Hematopoietic multipotent progenitor cell treated with erythropoietin and hydrocortisone succinate and interleukin-3 and kit ligand, for 17 days (in vitro differentiated cells): ENCODE measurements at places on chromosomes 7 and 10.
A peak's percentile ranks its signal among the peaks of the same experiment; 100 is the strongest.

- DNase-seq, result no peak
Measured at GRCh38 chr7:20323595-20323994, 7.1 kb upstream of the ITGB8 start.

DNA sequence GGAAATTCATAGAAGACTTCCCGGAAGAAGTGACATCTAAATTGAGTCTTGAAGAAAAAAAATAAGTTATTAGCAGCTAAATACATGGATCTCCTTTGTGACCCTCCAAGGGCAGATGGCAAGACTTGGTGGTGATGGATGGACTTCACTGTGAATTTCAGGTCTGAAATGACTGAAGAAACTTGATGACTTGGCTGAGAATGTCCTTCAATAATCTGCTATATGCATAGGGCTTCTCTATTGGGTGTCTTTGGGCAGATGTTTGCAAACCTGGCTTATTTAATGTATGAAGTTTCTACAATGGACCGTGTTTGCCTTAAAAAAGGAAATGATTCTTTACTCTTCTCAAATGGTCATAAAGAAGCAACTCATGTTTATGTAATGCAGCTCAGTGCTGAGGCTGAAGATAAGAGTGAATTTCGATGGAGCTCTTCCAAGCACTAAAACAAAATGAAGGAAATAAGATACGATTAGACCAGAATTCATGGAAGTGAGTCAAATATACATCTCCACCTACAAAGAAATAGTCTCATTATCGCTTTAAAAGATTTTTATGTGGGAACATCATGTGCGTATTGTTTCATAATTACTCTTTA, 116.6 kb upstream of the WDR11 start:
- no peak for DNase-seq

DNA sequence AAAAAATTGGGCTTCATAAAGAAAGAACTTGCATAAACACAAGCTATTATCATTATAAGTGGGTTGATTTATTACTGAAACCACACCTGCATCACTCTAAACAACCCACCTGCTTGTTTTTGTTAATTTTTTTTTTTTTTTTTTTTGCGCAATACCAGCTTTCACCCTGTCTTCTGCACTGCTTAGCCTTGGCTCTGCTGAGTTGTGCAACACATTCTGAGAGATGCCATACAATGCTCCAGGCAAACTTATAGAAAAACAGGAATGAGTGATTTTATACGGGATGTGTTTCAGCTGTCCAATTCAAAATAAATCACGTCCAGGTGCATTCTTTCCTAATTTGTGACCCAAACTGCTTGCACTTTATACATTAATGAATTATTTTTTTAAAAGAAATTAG, 923.6 kb downstream of the GATA3 start:
- no peak for DNase-seq

GRCh38 chr7:65931685-65932084, 50.3 kb downstream of the GUSB start:
- DNase-seq, result no peak

DNA sequence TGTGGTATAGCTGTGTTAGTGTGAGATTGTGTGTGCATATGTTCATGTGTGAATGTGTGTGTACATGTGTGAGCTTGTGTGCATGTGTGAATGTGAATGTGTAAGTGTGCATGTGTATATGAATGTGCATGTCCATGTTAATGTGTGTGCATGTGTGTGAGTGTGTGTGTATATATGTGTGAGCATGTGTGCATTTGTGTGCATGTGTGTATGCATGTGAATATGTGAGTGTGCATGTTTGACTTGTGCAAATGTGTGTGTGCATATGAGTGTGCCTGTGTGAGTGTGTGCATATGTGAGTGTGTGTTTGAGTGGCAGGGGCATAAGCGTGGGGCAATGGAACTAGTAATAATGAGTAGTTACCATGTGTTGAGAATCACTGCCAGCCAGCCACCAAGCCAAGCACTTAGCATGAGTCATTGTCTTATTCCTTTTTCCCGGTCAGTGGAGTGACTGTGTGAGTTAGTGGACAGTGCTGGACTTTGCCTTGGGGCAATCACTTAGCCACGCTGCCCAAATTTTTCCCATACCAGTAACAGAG, 46.3 kb upstream of the SHH start:
- DNase-seq, result no peak

- DNase-seq, result no peak
Measured at GRCh38 chr10:129717816-129718547, 246.1 kb downstream of the EBF3 start.

- DNase-seq, result no peak
Measured at GRCh38 chr7:11751315-11751714, 80.7 kb downstream of the THSD7A start.

GRCh38 chr7:5687936-5688630, 93.4 kb downstream of the RNF216 start:
- DNase-seq, result no peak

DNA sequence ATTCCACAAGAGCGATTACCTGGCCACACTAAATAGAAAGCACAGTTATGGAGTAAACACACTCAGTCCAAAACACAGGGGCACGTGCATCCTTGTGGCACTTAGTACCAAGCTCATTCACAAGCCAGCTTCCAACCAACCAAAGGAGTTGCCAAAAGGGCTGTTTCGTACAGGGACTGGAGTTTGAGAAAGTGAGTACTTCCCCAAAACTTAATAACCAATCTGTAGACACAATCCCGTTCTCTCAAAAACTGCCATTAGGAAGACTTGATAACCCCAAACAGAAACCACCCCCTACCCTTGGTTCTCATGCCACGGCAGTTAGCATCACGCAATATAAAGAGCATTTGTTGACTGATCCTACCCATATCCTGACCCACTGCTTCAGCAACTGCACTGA, 166.2 kb upstream of the ASAH2 start:
- DNase-seq, result no peak

DNA sequence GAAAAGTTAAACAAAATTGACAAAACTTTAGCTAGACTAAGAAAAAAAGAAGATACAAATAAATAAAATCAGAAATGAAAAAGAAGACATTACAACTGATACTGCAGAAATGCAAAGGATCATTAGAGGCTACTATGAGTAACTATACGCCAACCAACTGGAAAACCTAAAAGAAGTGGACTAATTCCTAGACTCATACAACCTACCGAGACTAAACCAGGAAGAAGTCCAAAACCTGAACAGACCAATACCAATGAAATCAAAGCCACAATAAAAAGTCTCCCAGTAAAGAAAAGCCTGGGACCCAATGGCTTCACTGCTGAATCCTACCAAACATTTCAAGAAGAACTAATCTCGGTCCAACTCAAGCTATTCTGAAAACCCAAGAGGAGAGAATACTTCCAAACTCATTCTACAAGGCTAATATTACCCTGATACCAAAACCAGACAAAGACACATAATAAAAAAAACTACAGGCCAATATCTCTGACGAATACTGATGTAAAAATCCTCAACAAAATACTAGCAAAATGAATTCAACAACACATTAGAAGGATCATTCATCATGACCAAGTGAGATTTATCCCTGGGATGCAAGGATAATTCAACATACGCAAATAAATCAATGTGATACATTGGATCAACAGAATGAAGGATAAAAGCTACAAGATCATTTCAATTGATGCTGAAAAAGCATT, 20.3 kb downstream of the ELAPOR2 start:
- DNase-seq, result no peak

- DNase-seq, result no peak
Measured at GRCh38 chr10:47418321-47418720, 34.2 kb upstream of the ZNF488 start.

- no peak for DNase-seq
Measured at GRCh38 chr10:28367929-28368484, 65.1 kb upstream of the MPP7 start.

DNA sequence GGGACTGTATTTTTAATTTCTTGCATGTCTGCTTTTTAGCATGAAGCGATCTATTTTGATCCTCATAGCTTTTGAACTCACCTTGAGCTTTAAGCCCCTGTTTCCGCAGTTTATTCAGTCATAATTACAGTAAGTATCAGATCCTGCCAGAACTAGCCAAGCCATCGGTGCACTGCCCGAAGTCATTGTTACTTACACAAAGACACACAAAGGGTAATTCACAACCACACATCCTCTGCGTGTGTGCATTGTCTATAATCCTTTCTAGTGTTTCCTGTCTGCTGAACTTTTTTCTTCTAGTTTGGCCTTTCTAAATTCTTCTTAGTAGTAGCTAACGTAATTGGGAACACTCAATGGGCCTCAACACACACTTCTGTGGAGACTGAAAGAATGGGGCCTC, 133.0 kb downstream of the SFMBT2 start:
- DNase-seq, result no peak

GRCh38 chr7:2129323-2130095, 103.2 kb downstream of the MAD1L1 start:
- DNase-seq, result no peak

- DNase-seq, result no peak
Measured at GRCh38 chr10:12480440-12480839, 131.1 kb downstream of the CAMK1D start.

DNA sequence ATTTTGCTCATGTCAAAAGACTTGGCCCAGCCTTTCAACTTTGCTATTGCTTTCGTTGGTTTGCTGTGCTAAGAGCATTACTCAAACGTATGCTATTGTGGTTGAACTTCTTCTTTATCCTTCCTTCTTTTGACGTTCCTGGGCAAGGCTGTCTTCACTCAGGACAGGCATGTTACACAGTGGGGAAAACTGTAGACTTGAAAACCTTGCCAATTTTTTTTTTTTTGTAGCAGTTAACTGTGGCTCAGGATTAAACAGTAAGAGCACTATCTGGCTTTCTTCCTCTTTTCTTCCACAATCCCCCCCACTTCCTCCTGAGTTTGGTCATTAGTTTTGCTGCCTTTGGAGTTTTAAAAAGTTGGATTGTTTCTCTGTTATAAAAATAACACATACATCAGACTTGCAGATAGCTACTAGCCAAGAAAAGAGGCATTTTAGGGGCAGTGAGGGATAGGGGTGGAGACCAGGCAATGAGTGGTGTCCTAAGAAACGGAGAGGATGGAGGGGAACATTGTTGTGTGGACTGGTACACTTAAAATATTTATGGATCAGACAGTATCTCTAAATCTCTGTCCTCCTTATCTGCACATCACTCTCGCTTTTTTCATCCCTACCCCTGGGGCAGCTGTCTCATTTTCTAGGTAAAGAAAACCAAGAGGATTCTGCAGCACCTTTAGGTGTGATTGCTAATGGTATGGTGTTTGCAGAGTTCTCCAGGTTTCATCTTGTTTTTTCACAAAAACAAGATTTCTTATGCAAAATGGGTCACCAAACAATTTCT, 181.7 kb downstream of the LRMDA start:
- no peak for DNase-seq

DNA sequence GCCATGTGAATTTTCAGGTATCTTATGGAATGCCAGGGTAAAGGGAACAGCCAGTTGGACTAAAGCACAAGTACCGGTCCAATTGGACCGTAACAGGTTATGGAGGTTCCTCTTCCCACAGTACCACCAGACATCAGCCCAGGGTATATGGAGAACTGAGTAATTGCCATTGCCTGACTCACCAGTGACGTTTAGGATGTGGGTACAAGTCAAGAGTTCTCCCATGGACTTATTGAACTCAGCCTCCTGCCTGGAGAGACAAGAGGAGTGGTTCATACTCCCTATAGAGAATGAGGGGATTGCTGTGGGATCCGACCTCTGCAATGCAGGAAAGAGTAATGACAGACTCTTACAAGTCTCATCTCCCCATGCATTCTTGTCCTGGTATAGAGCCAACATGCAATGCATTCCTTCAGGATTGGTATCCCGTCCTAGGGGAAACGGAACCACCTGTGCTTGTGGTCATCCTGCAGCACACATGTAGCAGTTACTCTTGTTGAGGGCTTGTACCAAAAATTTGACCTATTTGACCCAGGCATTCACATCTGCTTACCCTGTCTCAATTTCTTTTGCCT, 30.7 kb upstream of the ELOVL3 start:
- DNase-seq, result no peak

GRCh38 chr10:114337510-114338462, 66.5 kb downstream of the AFAP1L2 start:
- no peak for DNase-seq

DNA sequence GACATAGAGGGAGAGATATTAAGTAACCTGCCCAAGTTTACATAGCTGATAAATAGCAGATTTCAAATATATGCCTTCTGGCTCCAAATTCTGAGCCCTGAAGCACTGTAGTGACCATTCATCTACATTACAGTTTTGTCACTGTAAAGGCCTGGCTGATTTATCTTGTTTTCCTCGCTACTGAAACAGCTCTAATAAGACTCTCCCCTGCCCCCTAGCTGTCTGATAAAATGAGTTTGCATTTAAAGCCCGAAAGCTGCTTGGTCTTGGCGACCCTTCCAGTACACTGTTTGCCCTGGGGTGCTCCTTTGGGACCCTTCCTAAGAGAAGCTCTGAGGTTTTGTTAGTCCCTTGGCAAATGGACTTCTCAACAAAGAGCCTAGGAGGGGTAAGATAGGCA, 59.7 kb upstream of the RAB11FIP2 start:
- DNase-seq, result peak; percentile 6

DNA sequence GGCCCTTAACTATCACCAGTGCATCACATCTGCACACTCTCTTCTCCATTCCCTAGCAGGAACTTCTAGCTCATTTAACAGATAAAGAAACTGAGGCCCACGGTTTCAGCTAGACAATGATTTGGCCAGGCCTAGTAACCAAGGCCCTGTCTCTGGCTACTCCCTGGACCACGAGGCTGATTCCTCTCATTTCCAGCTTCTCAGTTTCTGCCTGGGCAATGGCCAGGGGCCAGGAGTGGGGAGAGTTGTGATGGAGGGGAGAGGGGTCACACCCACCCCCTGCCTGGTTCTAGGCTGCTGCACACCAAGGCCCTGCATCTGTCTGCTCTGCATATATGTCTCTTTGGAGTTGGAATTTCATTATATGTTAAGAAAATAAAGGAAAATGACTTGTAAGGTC, 13.5 kb downstream of the AQP1 start:
- no peak for DNase-seq

- no peak for DNase-seq
Measured at GRCh38 chr7:3835109-3835508, 534.1 kb downstream of the SDK1 start.

DNA sequence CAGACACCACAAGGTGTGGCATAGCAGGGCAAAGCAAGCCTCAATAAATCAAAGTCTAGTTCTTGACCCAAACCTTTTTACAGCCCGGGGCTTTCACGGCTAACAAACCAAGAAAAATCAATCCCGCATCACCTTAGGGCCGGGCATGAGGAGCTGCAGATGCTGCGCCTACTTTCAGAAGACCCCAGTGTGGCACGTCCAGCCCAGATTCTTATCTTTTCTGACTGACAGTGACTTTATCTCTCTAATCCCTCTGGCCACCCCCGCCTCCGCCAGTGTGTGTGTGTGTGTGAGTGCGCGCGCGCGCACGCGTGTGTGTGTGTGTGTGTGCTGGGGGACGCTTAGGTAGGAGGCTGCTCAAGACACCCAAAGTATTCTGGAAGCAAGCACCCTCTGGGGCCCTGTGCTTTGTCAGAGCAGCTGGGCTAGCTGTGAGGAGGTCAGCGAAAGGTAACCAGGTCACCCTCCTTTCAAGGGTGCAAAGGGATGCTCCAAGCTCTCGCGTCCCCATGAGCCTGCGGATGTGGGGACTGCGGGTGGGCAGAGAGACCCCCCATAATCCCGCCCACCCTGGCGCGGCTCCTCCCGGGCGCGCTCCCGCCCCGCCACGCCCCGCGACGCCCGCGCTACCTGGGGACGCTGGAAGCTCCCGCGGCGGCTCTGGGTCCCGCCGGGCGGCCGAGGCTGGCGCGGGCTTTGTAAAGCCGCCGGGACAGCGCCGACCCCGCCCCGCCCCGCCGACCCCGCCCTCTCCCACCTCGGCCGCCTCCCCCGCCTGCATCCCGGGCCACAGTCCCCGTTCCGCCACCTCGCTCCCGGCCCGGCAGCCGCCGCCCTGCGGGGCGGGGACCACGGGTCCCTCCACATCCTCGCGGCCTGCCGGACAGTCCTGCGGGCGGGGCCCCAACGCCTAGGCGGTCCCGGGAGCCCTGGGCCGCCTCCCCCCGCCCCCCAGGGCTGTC, 57.1 kb upstream of the RHOBTB1 start:
- DNase-seq, result no peak
